ENCODE measurements at places on chromosomes 4 and X.
A peak's percentile ranks its signal among the peaks of the same experiment; 100 is the strongest.

- no peak for DNase-seq
Measured at GRCh38 chr4:4645743-4646142, 103.9 kb upstream of the STX18 start.

DNA sequence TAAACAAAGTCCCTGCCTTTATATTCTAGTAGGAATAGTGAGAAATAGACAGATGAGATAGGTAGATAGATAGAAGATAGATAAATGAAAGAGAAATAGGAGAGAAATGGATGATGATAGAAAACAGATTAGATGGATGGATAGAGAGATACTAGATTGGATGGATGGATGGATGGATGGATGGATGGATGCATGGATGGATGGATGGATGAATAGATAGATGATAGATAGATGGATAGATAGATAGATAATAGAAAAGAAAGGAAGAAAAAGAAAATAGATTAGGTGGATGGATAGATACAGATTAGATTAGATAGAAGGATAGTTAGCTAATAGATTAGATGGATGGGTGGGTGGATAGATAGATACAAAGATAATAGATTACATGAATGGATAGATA lies 33.2 kb upstream of the WDR17 start:
- DNase-seq: no peak

- peak; percentile 17 for DNase-seq
Measured at GRCh38 chrX:153474718-153475117, 4.3 kb upstream of the HAUS7 start.

DNA sequence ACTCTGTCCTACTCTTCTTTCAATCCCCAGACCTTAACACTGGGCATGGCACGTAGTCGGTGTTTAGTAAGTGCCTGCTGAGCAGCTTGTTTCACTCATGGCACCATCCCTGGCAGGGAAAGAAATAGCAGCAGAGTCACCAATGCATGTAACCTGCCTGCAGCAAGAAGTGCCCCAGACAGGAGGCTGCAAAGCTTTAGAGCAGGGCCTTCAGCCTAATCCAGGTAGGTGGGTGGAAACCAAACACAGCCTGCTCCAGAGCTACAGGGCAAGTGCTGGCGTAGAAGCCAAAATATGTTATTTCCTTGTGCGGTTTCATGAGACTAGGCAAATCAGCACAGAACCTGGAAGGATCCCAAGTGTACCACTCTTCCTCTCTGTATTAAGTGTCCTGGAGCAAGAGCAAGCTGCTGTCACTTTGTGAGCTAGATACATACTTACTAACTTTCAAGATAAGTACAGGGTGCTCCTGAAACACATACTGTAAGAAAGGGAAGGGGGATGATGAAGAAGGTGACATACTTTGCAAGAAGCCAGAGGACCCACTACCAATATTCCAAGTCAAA lies 5.5 kb downstream of the PROM1 start:
- no peak for DNase-seq
